Fibroblast of the aortic adventitia (primary cell): ENCODE measurements at places on chromosomes 12 and 14.
A peak's percentile ranks its signal among the peaks of the same experiment; 100 is the strongest.

- DNase-seq: peak; percentile 34
These were observed 36.7 kb downstream of the TMBIM6 start for GRCh38 chr12:49777800-49778748.

- DNase-seq: peak; percentile 71
These were observed 53.7 kb downstream of the GALNT4 start for GRCh38 chr12:89470741-89471509.

DNA sequence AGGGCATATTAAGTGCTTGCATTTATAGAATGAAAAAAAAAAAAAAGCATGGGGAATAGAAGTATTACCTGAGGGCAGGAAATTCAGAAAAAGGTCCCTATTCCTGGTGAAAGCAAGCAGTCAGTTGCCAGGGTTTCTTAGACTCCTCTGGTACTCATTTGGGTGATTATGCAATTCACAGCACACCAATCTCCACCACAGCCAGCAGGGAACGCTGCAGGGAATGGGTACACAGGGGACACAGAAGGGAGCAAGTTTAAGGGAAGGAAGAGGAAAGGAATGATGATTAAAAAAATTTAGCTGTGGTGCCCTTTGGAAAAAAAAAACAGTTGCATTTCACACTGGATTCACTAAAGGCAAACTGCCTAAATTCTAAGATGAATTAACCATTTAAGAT, 14.2 kb downstream of the BLTP3B start:
- DNase-seq: peak; percentile 57

- DNase-seq: no peak
These were observed 5.0 kb upstream of the SLC38A4 start for GRCh38 chr12:46830731-46831334.

- no peak for DNase-seq
These were observed 21.6 kb downstream of the SPATS2 start for GRCh38 chr12:49388682-49389386.
